ENCODE measurements at places on chromosomes 13 and 19. TPM values are rescaled to one million over a fixed set of nuclear protein-coding genes. Genes with fewer than 3 reads are reported as not detected.

The LRRC63 gene
- under 0.01 TPM for total RNA-seq

The CASP14 gene
- total RNA-seq: not detected

The CLASRP gene
- total RNA-seq: 9.8 TPM

The IGFL2 gene
- not detected for total RNA-seq

The RFPL4A gene
- total RNA-seq: not detected

The SIGLEC5 gene
- total RNA-seq: not detected

The PALM3 gene
- 0.18 TPM for total RNA-seq

The IGSF23 gene
- 0.28 TPM for total RNA-seq

The CALM3 gene
- total RNA-seq: 136 TPM

The DCT gene
- total RNA-seq: not detected

The NXNL1 gene
- not detected for total RNA-seq

The ADM5 gene
- 0.47 TPM for total RNA-seq

Measured in endothelial cell of coronary artery (primary cell).